ENCODE measurements at places on chromosomes 12 and 14.

DNA sequence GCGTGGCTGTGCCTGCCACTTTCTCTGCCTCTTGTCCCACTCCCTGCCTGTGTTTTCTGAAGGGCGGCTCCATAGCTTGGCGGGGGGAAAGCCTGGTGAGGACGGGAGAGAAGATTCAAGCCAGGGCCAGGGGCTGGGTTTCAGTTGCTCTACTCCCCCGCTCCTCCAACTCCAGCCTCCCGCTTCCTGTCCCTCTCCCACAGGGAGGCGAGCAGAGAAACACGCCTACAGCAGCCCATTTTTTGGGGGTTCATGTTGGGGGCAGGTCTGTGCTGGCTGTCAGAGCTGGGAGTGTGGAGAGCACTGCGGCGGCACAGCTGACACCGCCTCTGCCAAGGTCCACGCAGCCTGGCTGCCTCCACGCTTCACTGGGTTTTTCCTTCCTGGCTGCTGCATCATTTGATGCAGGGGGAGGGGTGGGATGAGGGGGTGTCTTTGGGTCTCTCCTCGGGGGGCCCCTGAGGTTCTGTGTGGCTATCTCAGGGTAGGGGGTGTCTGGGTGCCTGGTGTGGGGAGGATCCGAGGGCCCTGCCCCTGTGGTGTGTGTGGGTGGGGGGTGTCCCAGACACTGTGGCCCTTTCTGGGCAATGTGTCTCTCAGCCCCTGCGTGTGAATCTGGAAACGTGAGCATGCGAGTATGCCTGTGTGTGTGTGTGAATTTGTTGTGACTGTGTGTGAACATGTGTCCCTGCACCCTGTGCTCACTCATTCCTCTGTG, 10.7 kb upstream of the KRT80 start:
- DNase-seq: no peak

DNA sequence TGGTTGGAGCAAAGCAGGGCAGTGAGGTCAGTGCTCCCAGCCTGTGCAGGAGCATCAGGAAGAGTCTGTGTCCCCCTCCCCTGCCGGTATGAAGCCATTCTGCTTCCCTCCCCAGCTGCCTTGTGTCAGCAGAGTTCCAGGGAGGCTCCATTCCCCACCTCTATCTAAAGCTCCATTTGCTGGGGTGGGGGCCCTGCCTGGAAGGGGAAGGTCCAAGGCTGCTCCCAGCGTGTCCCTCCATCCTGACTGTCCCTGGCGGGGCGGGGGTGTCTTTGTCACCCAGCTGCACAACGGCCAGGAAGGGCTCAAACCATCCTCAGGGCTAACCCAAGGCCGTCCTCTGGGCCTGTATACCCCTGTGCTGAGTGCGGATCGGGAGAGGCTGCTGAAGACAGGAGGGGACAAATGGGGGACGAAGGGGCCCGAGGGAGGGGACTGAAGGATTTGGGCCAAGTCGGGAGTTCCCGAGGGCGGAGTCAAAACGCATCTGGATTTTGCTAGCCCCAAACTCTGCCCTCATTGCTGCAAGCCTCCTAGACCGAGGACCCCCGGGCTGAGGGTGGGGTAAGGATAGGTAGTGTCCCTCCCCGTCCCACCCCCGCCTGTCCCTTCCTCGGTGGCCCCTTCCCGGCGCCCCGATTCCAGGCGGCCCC, 748 bp upstream of the ACVRL1 start:
- DNase-seq: no peak

- DNase-seq: no peak
Measured at GRCh38 chr14:82766996-82767395, 1233.3 kb upstream of the SEL1L start.

DNA sequence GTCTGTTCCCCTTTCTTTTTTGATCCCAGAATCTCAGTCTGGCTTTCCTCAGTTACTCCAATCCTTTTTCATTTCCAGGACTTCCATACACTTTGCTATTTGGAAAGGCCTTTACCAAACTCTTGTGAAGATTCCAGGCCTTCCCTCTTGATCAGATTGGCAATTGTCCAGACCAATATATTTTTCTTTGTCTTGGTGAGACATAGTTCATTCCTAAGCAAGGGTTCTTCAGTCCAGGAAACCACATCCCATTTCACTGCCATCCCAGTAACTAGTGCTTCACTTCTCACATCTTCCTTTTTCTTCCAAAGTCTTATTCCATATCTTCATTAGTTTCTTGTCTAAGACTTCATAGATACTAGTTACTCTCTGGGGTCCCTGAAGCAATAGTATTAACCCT, 2.1 kb upstream of the PTPRQ start:
- DNase-seq: no peak

- DNase-seq: no peak
Measured at GRCh38 chr14:32469388-32470160, 140.5 kb downstream of the AKAP6 start.

DNA sequence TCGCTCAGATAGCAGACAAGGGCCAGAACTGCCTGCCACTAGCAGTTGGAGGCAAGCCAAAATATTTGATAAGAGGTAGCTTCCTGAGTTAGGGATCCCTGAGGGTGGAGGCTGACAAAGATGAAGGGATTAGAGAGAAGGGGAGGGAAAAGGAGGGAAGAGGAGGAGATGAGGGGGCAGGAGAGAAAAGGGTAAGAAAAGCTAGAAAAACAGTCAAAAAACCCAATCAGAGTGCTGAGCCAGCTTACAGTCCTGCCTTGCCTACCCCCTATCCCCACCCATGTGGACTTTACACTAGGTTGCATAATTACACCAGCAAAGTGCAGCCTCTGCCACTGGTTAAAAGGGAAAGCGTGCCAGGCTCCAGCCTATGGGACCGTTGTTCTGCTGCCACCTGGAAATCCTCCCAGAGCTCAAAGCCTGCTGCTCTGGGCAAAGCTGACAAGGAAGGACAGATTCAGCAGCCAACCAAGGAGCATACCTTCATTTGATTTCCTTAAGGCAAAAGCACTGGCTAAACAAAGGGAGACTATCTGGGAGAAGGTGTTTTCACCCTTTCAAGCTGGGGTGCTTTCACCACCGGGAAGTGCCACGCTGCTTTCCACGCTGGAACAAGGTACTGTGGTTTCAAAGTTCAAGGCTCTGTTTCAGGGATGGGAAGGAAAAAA, 3.8 kb upstream of the NUMB start:
- DNase-seq: no peak

- DNase-seq: no peak
Measured at GRCh38 chr14:50061664-50062437, 54.5 kb downstream of the VCPKMT start.

DNA sequence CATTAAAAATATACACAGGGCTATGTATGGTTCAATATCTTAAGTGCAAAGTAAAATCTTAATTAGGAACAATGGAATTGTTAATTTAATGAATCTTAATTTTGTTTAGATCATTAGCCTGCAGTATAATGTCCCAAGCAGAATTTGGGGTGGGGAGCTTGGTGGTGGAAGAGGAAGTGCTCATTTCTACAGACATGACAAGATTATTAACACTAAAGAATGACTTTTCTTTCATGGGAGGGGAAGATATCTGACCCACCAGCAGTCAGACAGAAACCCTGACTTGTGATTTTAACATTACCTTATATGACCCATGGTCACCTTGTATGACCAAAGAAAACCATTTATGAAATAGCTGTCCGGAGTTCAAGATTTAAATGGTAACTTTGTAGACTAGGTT, 41.3 kb upstream of the HIF1A start:
- no peak for DNase-seq

DNA sequence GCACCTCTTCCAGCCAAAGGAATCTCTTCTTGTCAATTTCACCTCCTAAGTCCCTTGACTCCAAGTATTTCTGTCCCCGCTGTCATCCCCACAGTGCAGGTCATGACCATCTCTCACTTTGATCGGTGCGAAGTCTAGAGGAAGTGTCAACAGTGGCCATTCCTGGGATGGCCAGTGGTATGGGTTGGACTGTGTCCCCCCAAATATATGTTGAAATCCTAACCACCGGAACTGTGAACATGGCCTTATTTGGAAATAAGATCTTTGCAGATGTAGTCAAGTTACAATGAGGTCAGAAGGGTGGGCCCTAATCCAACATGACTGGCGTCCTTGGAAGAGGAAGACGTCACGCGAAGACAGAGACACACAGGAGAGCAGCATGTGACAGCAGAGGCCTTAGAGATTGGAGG, 155.9 kb upstream of the PRMT8 start:
- no peak for DNase-seq

- DNase-seq: no peak
Measured at GRCh38 chr12:116515684-116516083, 43.5 kb upstream of the MAP1LC3B2 start.

GRCh38 chr12:10952645-10953044, 13.6 kb upstream of the TAS2R14 start:
- DNase-seq: no peak

DNA sequence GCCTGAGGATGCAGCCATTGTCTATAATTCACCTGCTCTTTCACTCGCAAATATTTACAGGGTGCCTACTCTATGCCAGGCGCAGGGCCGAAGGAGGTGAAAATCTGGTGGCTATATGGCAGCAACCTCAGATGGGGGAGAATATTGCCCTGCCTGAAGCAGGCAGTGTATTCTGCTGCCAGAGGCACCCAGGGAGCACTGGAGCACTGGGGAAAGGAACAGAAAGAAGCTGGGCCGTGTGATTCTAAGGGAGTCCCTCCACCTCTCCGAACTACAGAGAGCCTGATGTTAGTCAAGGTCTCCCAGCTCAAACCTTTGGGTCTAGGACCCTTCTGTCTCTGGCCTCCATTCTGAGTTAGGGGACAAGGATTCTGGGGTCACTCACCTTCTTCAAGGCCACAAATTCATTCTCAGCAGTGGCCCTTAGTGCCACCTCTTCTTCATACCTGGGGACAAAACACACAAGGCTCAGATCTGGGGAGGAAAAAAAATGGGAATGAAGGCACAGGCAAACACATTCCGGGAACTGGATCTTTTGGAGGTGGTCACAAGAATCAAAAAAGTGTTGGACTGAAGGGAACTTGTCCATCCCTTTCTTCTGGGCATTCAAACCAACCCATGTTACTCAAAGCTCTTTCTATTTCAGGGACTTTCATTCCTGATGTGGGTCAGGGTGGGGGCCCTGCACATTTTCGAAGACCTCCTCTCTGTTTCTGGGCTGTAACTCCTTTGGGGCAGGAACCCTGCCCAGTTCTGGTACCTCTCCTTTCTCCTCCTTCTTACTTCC, 19.3 kb upstream of the KRT86 start:
- DNase-seq: no peak

DNA sequence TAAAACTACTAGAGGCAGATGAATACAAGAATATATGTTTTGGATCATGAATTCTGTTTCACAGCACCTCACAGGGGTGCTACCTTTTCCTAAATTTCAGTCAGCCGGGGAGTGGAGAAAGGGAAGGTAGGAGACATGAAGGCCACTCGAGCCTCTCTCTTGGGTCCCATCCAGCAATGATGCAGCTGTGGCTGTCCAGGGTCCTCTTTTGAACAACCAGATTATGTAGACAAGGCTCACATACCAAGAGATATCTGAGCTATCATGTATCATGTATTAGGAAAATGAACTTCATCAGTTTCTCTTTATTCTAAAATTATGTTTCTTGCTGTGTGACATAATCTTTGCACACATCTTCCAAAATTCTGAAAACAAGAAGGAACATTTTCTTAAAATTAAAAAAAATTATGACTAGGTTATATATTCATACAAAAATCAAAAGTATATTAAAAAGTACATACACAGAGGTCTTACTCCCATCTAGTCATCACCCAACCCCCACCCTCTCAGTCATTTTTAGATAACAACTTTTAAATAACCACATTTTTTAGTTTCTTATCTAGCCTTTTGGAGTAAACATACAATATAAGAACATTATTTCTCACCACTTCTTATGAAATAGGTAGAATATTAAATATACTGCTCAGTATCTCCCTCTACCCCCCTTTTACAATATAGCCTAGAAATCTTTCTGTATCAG, 88.7 kb downstream of the ACADS start:
- no peak for DNase-seq

GRCh38 chr12:47944685-47945340, 18.6 kb upstream of the TMEM106C start:
- no peak for DNase-seq

DNA sequence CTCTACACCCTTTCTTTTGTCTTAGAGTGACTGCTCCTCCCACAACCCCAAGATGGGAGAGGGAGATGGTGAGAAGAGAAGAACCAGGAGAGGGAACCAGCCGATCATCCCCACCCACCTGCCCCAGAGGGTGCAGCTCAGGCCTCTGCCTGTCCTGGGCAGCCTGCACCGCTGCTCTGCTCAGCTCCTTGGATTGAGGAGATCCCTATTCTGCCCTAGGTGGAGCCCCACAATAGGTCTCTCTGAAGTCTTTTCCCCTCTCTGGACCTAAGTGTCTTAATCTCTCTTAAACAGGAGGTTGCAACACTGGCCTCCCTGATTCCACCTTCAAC, 2.2 kb downstream of the ANKRD33 start:
- no peak for DNase-seq

- no peak for DNase-seq
Measured at GRCh38 chr12:88658009-88658408, 77.7 kb upstream of the KITLG start.

- DNase-seq: no peak
Measured at GRCh38 chr12:123721245-123721644, 9.1 kb downstream of the ATP6V0A2 start.

GRCh38 chr12:29148911-29149690, at the start of gene FAR2:
TSS of gene FAR2 (plus strand) at chr12:29149278. CDS start at chr12:29270450, 121,172 bp downstream.
- no peak for DNase-seq

DNA sequence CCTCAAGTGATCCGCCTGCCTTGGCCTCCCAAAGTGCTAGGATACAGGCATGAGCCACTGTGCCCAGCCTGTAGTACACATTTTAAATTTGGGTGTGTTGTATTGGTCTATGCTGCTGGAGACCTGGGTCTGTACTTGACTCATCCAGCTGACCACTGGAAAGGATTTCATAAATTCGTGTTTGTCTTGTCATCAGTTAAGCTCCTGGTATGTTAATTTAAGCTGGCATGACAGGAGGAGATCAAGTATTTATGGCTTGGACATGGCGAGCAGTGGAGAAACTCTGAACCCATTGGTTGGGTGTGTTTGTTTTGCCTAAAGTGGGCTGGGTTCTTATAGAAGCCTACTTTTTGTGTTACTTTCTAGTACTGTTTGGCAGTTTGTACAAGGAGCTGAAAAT, 24.2 kb downstream of the YY1 start:
- DNase-seq: no peak

GRCh38 chr12:57810450-57810849, 8.1 kb downstream of the AVIL start:
- DNase-seq: no peak

GRCh38 chr12:109775172-109775881, 57.9 kb downstream of the TRPV4 start:
- DNase-seq: peak; percentile 43

DNA sequence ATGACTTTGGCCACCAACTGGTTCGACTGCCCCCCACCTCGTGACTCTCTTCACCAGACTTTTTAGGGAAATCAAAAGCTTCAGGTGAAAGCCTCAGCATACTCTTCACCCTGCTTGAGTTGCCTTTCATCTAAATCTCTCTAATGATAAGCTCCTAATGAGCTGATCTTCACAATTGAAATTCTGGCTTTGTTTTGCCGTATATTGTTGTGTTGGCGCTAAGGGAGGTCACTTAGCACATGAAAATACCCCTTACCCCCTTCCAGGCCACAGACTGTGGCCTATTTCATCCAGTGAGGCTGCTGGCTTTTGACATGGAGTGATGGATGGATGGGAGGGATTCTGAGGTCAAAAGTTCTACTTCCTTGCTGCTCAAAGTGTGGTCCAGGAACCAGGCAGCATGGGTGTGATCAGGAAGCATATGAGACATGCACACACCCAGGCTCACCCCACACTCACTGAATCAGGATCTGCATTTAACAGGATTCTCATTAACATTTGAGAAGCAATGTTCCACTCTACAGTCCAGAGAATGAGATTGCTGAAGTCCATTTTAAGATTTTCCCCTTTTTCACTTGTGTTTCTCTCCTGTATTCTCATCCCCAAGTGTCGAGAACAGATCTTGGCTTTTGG, 131.4 kb downstream of the DACT1 start:
- DNase-seq: no peak

GRCh38 chr12:77204083-77204482, 138.7 kb upstream of the E2F7 start:
- DNase-seq: no peak
